SJSA1 (cell line): ENCODE measurements at places on chromosomes 2 and 18. TPM values are rescaled to one million over a fixed set of nuclear protein-coding genes. Genes with fewer than 3 reads are reported as not detected.

GRCh38 chr2:209663656-209664055 lies 108.0 kb upstream of the UNC80 start:
- no peak for DNase-seq

GRCh38 chr18:35348001-35348400 lies 3.8 kb upstream of the ZNF24 start:
- no peak for DNase-seq

CYTIP gene
- total RNA-seq: not detected in 2 replicates

DNA sequence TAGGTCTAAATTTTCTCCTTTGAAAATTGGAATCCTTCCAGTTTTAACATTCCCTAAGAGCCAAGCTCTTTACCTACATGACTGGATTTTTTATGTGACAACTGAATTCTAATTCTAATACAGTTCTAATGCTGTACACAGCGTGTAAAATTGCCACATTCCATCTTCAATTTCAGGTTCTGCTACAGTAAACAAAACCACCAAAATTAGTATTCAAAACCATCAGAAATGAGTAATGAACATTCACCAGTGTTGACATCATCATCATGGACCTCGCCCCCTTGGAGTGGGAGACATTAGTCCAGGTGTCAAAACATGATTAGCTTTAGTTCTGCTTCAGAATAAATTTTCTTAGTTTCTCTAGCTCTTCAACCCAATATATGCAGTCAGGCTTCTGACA lies 133.6 kb downstream of the MBD2 start:
- DNase-seq: no peak

- no peak for DNase-seq
These were observed 334.7 kb upstream of the CELF4 start for GRCh38 chr18:37900326-37900725.

DNA sequence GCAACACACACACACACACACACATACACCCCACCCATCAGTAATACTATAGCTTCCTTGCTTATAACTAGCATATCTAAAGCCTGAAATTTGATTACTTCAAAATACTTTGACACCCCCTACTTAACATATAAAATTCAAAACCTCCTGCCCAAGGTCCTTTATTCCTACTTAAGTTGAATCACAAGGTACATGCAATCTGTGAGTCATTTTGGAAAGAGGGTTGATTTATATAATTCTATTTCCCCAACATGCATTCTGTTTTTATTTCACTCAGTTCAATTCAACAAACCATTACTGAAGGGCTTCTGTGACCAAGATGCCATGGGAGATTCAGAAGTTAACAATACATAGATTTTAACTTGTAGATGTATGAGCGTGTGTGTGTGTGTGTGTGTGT lies 420.7 kb downstream of the METTL4 start:
- DNase-seq: no peak

DNA sequence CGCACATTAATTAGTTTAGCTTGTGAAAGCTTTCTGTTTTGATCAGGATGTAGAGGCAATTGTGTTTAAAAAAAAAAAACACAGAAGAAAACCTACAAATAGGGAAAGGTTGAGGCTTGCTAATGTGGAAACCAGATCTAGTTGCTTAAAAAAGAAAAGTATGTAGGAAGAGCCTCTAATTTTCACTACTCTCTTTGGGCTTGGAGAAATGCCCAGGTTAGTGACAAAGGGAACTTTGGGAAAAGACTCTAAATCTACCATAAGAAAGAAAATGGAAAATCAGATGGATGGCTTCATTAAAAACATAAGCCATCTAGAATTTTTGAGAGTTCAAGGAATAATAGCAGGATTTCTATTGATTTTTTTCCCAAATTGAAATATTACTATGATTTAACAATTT lies 47.3 kb upstream of the SLC38A11 start:
- no peak for DNase-seq

DNA sequence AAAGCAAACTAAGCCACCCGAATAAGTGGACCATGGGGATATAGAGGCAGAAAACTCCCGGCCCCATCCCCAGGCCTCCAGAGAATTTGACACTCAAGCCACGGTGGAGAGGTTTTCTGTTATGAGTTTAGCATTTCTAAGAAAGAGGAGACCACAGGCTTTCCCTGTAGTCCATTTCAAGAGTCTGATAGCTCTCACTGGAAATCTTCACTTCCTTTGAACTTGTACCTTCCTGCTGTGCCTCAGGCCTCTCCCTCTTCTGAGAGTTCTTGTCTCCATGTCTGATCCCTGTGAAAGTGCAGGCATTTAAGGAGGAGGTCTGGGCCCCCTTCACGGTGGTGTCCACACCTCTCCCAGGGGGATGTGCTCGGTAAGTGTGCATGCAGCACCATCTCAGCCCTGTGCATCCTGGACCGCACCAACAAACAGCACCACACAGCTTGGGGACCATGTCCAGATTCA lies 113.7 kb downstream of the BCL2 start:
- DNase-seq: no peak

- DNase-seq: no peak
These were observed 636.3 kb upstream of the ZEB2 start for GRCh38 chr2:145156199-145156598.
